Left cardiac atrium (tissue), 4 donors: ENCODE measurements at places on chromosomes 7 and 10. TPM values are rescaled to one million over a fixed set of nuclear protein-coding genes. Genes with fewer than 3 reads are reported as not detected.

DNA sequence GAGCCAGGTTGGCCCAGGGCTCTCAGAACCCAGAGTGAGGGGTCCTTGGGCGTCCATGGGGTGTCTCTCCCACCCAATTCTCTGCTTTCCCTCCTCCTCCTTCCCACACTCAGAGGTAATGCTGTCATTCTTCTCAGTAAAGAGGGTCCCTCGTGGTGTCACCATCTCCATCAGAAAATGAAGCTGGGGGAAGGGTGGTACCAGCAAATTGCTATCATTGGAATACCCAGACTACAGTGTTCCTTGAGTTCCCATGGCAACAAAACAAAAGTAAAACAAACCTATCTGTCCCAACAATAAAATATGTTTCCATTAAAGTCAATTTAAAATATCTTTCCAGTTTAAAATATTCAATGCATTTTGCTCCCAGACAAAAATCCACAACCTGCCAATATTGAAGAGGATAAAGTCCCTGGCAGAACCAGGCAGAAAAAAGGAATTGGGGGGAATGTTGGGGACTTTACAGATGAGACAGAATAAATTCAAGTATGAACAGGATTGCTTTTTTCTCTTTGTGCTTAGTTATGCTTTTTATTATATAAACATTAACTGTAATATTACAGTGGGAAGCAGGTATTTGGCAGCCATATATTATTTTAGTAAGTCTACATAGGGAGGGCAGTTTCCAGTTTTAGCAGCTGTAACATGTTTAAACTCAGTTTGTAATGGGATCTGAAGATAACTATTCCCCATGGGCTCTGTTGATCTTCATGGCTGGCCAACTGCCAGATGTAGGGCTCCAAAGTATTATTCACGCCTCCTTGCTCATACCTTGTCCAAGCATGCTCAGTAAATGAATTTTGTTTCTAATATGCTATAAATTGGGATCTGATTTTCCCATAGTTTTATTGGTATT lies 182.1 kb downstream of the ARID5B start:
- DNase-seq = peak; percentile 82

DNA sequence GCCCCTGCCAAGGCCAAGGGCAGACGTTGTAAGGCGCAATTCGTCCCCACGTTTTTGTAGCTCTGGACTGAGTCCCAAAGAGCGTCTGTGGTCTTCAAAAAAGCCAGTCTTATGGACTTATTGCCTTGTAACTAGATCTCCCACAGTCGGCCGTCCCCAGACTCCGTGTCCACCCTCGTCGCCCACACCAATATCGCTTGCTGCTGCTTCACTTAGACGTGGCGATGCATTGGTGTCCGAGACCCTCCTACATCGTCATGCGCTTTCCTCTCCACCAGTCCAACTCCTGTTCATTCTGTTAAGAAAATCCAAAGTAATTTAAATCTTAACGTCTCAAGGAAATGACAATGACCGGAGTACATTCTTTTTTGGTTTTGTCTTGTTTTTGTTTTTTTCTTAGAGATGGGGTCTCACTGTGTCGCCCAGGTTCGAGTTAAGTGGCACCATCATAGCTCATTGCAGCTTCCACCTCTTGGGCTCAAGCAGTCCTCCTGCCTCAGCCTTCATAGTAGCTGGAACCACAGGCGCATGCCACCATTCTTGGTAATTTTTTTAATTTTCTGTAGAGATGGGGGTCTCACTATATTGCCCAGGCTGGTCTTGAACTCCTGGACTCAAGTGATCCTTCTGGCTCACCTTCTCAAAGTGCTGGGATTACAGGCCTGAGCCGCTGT lies 851 bp downstream of the KIFBP start:
- DNase-seq = no peak

DNA sequence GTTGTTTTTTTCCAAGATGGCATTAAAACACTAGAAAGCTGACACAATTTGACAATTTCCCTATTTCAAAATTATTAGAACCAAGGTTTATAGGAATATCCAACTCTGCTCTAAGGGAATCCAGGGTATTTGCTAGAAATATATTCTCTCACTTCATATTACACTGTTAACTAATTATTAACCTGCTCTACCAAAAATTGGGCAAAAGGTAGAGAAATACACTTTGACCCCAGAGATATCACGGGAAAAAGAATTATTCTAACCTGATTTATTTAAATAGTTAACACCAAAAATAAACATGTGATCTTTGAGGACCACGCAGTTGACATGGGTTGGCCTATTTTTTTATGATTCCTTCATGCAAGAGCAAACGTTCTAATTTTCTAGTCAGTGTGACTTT lies 21.6 kb upstream of the FAM13C start:
- no peak for DNase-seq

- no peak for DNase-seq
These were observed 80.5 kb upstream of the INSYN2A start for GRCh38 chr10:127276794-127277462.

DNA sequence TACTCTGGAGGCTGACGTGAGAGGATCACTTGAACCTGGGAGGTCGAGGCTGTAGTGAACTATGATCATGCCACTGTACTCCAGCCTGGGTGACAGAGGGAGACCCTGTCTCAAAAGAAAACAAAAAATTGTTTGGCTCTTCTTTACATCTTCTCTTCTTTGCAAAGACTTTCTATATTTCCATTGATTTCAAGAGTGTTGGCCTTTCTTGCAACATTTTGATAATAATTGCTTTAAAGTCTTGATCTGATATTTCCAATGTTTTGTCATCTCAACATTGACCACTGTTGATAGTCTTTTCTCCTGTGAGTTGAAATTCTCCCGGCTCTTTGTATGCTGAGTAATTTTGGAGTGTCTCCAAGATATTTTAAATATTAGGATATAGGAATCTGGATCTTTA lies 17.8 kb upstream of the CLDN4 start:
- DNase-seq = no peak

DNA sequence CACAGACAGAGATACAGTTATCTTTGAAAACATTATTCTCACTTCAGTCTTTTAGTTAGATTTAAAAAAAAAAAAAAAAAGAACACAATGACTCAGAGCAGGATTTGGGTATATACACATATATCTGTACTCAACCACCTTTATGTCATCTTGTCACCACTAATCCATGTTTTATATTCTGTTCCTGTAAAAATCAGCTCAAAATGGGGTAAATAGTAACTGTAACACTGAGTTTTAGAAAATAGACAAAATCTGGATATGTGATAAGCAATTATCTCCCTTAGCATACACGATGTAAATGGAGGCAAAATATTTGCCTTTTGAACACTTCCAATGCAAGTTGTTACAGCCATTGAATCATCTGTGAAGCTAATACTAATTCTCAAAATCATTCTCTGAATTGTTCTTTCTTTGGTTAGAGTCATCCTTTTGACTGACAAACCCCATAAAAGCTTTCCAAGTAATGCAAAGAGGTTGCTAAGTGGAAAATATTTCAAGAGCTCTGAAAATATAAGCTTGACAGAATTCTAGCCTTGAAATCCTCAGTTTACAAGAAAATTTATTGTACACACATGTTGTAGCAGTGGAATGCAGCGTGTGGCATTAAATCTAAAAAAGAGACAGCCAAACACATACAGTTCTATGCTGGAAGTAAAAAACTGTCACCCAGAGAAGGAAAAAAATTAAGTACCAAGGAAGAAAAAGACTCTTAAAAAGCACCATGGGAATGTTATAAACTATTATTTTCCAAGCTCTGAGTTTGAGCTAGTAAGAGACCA lies 502.2 kb upstream of the PHF14 start:
- DNase-seq = no peak

SERPINE1 gene
- total RNA-seq = 41.6 TPM

AKR1C8 gene
- 0.68 TPM for total RNA-seq

FRMD4A gene
- total RNA-seq = 44.2 TPM

SLIT1 gene
- total RNA-seq = 0.24 TPM

ITIH5 gene
- total RNA-seq = 20.4 TPM
